ENCODE measurements at places on chromosomes 6 and 20. TPM values are rescaled to one million over a fixed set of nuclear protein-coding genes. Genes with fewer than 3 reads are reported as not detected.

GRCh38 chr6:16635810-16636602, 125.3 kb downstream of the ATXN1 start:
- H3K4me1 ChIP-seq, result peaks cover 13% of the 10 kb centered on the region
- H3K27ac ChIP-seq, result no peak overlapping the region
- no peaks in the 10 kb centered on the region for H3K36me3 ChIP-seq

- peak overlapping the region; percentile 98 for H3K27ac ChIP-seq
- H3K27me3 ChIP-seq, result no peaks in the 10 kb centered on the region
- peaks cover 25% of the 10 kb centered on the region for H3K4me1 ChIP-seq
- H3K4me3 ChIP-seq, result peak overlapping the region; percentile 57
- no peaks in the 10 kb centered on the region for H3K36me3 ChIP-seq
These were observed 2.7 kb upstream of the EEF1A1 start for GRCh38 chr6:73523434-73524123.

- H3K4me1 ChIP-seq, result no peaks in the 10 kb centered on the region
- no peak overlapping the region for H3K27ac ChIP-seq
- no peak for DNase-seq
- H3K27me3 ChIP-seq, result no peaks in the 10 kb centered on the region
These were observed 83.2 kb downstream of the DLL1 start for GRCh38 chr6:170207586-170208181.

GRCh38 chr20:61953037-61954021, 112.4 kb downstream of the TAF4 start:
- DNase-seq, result no peak
- H3K36me3 ChIP-seq, result no peaks in the 10 kb centered on the region
- H3K27me3 ChIP-seq, result no peaks in the 10 kb centered on the region
- H3K4me1 ChIP-seq, result no peaks in the 10 kb centered on the region
- no peak overlapping the region for H3K4me3 ChIP-seq

GRCh38 chr20:37519508-37520418, 1.3 kb upstream of the NNAT start:
- H3K4me1 ChIP-seq, result peaks cover 5% of the 10 kb centered on the region
- DNase-seq, result no peak
- no peak overlapping the region for H3K27ac ChIP-seq
- no peaks in the 10 kb centered on the region for H3K36me3 ChIP-seq
- H3K27me3 ChIP-seq, result no peaks in the 10 kb centered on the region
- H3K4me3 ChIP-seq, result no peak overlapping the region

Gene MPIG6B
- total RNA-seq, result 0.12 TPM

Gene HLA-DPA1
- total RNA-seq, result 45.6 TPM

Data from naive thymus-derived CD4-positive, alpha-beta T cell (primary cell).